ENCODE measurements at places on chromosomes 16 and 17. TPM values are rescaled to one million over a fixed set of nuclear protein-coding genes. Genes with fewer than 3 reads are reported as not detected.

DNA sequence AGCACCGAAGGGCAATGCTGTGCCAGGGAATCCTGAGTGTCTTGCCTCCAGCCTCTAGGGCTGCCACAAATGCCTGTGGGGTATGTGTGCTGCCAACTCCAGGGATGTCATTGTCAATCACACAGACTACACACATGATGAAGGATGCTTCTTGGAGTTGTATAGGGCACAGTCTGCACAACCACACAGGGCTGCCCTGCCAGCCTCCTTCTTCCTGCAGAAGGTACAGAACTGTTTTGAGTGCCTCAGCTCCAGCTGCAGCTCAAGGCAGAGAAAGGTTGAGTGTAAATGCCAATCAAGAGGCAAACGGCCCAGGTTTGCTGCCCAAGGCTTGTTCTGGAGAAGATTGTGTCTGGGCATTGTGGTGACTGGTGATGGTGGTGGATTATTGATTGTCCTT, 15.6 kb downstream of the SCNN1B start:
- DNase-seq, result no peak

- no peak for DNase-seq
Measured at GRCh38 chr16:66908762-66909559, 9.7 kb downstream of the CDH16 start.

- DNase-seq, result no peak
Measured at GRCh38 chr16:3182608-3183444, 5.2 kb upstream of the OR1F1 start.

DNA sequence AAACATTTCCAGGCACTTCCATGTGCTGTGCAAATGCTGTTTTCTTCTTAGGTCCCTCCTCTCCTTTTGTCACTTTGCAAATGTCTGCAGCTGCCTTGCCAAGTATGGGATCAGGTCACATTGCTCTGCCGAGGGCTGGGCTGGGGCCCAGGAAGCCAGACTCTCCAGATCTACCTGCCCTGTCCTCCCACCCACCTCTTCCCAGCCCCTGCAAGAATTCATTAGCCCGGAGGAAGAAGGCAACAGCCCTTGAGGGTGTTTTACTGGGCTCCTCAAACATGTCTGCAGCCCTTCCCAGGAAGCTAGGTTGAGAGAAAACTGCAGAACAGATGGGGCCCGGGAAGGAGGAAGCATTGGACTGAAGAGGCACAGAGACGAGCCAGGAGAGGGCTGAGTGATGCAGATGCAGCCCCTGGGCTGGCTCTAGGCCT, 47.1 kb downstream of the WSB1 start:
- DNase-seq, result no peak

The HAS3 gene
- 1.8 TPM for polyA plus RNA-seq

DNA sequence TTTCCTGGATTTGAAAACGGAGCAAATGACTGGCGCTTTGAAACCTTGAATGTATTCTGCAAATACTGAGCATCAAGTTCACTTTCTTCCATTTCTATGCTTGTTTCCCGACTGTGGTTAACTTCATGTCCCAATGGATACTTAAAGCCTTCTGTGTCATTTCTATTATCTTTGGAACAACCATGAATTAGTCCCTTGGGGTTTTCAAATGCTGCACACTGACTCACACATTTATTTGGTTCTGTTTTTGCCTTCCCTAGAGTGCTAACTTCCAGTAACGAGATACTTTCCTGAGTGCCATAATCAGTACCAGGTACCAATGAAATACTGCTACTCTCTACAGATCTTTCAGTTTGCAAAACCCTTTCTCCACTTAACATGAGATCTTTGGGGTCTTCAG, 32.3 kb downstream of the BRCA1 start:
- DNase-seq, result no peak

- DNase-seq, result no peak
Measured at GRCh38 chr16:67910158-67910557, 17.1 kb downstream of the PSKH1 start.

The KCNJ2 gene
- polyA plus RNA-seq, result 1.2 TPM

GRCh38 chr16:9323170-9323569, 231.7 kb downstream of the HAPSTR1 start:
- no peak for DNase-seq

GRCh38 chr16:21265104-21265837, 12.8 kb downstream of the CRYM start:
- DNase-seq, result no peak

DNA sequence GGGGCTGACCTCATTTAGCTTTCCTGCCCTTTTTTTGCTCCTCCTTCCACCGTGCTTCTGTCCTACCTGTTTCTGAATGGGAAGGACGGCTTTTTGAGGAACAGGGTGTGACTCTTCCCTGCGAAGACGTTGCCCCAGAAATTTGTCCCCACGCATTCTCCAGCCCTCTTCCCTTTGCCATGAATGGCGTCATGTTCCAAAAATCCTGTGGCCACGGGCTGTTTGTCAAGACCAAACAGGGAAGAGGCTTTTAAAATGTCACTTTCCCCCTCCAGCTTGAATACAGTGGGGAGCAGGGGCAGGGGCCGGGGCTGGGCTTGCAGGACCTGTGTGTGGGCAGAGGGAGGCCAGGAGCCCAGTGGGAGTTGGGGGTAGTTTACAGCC, 13.9 kb downstream of the MPRIP start:
- no peak for DNase-seq

The DDX42 gene
- polyA plus RNA-seq, result 56.3 TPM

DNA sequence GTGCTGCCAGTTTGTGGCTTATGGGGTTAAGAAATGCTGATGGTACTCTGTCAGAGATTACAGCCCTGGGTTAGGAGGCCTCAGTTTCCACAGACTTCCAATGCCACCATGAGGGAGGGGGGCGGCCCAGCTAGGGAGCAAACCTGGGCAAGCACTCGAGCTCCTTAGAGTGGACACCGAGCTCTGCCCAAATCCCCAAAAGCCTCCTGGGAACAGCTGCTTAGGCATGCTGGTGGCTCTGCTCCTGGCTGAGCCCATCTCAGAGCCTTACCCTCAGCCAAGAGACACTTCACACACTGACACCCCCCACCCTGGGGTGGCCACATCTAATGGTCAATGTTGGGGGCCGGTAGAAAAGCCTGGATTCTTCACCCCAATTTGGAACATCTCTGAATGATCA, 66.1 kb downstream of the C16orf78 start:
- DNase-seq, result no peak

DNA sequence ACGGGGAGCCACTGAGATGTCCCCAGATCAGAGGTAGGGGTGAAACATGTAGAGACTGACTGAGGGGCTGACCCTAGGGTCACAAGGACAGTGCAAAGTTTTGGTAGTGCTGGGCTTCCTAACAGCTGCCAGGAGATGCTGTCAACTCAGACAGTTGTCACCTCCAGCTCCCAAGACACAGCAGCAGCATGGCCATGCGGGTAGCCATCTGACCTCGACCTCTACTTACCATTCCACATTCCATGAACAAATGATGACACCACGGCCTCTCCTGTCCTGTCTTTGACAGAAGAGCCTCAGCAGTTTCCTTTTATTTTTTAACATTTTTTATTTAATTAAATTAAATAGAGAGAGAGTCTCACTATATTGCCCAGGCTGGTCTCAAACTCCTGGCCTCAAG, 65.3 kb upstream of the NFAT5 start:
- no peak for DNase-seq

The PDIA2 gene
- 0.13 TPM for polyA plus RNA-seq

The AOC2 gene
- 0.43 TPM for polyA plus RNA-seq

The ZNF830 gene
- 3.8 TPM for polyA plus RNA-seq

DNA sequence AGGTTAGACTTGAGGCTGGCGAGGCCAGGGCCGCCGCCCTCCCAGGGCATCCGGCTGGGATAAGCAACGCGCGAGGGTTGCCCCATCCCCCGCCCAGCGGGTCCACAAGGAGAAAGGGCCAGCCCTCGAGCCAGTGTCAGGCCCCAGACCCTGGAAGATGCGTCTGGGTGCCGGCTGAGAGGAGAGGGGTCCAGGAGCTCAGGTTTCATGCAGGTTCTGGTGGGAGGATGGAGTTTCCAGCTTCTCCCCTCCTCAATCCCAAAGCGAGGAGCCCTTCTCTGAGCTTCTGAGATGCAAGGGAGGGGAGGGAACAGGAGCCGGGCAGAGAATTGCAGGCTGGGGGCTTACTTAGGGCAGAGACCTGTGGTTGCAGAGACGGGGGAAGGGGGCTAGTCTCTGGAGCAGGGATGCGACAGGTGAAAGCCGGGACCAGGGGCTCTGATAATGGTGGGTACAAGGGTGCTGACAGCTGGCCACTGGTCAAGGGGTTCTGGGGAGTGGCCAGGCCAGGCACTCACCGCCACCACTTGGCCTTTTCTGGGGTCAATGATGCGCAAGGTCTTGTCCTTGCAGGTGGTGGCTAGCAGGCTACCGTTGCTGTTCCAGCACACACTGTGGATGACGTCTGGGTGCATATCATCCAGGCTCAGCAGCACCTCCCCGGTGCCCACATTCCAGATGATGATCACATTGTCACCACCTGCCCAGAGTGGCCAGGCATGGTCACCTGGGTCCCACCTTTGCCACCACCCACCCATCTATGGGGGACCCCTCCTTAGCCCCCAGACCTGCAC, 4.2 kb downstream of the CORO6 start:
- DNase-seq, result no peak

GRCh38 chr17:72816406-72816805, 276.1 kb downstream of the SLC39A11 start:
- no peak for DNase-seq

The RCVRN gene
- not detected for polyA plus RNA-seq

- DNase-seq, result no peak
Measured at GRCh38 chr17:47955497-47956461, 1.9 kb downstream of the PRR15L start.

GRCh38 chr17:61540874-61541273, 50.1 kb downstream of the NACA2 start:
- DNase-seq, result no peak

DNA sequence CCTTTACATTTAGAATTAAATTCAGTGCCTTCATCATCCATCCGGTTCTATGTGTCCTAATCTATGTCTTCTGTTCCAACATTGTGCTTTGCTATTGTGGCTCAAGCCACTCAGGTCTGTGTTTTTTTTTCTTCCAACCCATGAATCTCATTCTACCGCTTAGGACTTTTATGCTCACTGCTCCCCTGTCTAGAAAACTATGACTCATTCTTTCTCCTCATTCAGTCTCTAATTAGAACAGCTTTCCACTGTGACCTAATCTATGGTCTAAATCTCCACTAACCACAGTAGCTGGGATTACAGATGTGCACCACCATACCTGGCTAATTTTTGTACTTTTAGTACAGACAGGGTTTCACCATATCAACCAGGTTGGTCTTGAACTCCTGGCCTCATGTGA, 418.7 kb downstream of the KCNJ2 start:
- DNase-seq, result no peak

DNA sequence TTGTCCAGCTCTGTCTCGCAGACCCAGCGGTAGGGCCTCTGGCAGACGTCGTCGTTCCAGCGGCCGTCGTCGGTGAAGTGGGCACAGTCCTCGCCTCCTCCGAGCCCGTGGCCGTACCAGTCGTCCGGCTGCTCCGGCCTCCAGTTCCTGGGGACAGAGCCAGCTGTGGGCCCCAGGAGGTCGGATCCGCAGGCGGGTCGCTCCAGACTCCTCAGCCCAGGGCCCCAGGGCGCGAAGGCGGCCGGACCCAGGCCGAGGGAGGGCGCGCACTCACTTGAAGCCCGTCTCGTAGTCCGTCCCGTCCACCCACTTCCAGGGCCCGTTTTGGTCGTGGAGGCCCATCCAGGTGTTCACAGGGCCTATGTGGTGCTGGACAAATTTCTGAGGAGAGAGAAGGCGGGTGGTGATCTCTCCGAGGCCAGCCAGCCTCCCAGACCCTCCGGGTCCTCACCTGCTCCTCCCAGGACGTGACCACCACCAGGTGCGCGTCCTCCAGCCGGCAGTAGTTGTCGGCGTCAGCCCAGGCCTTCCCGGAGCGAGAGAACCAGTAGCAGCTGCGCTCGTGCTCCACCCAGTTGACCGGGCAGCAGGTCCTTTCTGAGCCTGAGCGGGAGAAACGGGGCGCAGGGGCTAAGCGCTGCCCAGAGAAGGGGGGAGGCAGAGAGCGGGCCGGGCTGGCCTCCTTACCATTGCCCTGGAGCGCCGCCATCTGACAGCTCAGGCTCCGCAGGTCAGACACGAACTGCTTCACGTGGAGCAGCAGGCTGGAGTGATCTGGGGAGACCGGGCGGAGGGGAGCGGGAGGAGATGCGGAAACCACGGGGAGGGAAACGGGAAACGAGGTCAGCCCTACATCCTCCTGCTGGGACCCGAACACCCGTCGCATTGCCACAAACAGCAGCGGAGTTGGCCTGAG, 5.2 kb downstream of the ASGR1 start:
- no peak for DNase-seq

The BEAN1 gene
- not detected for polyA plus RNA-seq

GRCh38 chr17:19270704-19271611, 33.8 kb downstream of the EPN2 start:
- no peak for DNase-seq

DNA sequence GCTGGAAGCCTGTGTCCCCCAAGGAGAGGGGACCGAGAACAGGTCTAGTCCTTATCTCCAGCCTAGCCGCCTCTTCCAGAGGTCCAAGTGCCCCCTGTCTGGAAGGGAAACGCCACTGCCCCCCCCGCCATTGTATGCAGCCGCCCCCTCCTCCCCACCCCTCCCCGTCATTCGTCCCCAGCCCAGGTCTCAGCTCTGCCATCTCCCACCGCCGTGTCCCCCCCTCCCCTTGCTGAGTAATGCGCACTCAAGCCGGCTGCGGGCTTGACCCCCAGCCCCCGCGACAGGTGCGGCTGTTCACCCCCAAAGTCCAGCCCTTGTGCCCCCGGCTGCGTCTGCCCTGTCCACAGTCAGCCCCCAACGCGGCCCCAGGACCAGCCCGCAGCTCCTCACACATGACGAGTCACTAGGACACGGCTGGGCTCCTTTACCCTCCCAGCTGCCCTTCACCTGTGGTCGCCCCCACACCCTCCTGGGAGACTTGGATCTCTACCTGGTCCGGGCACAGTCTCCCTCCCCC, 622 bp downstream of the GPRC5B start:
- DNase-seq, result no peak

DNA sequence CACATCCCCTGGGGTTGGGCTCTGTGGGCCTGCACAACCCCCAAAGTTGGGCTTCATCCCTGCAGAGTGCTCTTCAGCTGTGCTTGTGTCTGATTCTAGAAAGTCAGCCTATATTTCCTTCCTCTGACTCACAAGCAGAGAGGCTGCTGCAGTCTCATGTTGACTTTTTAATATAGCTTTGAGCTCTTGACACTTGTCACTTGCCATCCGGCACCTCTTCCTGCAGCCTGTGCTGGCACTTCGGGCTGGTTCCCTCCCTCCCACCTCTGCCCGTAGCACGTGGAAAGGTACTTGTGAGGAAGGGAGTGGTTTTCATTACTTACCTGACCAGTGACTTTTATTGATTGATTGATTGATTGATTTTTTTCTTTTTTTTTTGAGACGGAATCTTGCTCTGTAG, 19.0 kb upstream of the JPT2 start:
- no peak for DNase-seq

The CD300LB gene
- not detected for polyA plus RNA-seq

GRCh38 chr16:79294568-79294967, 306.0 kb downstream of the MAF start:
- DNase-seq, result no peak

Measured in BJ (cell line).